Cerebellar cortex (tissue), 1 donor: ENCODE measurements at places on chromosomes 12 and 14.

DNA sequence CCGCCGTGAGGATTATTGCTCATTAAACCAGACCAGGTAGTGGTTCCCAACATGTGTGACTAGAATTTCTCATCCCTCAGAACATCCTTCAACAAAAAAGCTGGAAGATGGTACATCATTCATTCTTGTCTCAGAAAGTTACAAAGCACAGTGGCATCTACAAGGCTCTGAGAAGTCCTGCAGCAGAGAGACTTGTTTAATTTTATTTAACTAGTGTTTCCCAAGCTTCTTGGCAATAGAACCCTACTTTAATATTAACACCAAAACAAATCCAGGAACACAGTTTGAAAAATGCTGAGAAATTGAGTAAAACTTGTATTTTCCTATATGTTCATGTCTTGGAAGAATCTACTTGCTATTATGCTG lies 54.8 kb downstream of the PLXNC1 start:
- DNase-seq, result no peak

- no peak for DNase-seq
Observed at GRCh38 chr14:74841230-74842207, 34.4 kb downstream of the PROX2 start.

GRCh38 chr14:21191809-21192446 lies 36.1 kb upstream of the OR5AU1 start:
- DNase-seq, result peak; percentile 58

DNA sequence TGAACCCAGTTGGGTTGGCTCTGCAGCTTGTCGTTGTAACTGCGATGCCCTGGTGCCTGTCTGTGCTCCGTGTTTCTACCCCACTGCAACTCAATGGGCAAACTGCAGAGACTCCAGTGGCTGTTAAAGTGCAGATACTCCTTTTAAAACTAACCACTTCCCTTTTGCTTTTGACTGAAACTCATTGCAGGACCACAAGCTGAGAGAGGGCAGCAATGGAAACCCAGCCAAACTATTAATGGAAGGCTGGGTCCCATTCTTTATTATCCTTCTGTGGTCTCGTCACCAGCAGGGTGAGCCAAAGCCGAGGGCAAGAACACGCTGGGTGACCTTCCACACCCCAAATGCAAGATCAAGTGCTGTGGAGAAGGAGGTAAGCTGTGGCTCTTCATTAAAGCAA lies 910.4 kb downstream of the VRK1 start:
- no peak for DNase-seq

GRCh38 chr14:60905923-60906322 lies 75.0 kb downstream of the TRMT5 start:
- no peak for DNase-seq

GRCh38 chr12:28017873-28018255 lies 45.3 kb upstream of the PTHLH start:
- no peak for DNase-seq

DNA sequence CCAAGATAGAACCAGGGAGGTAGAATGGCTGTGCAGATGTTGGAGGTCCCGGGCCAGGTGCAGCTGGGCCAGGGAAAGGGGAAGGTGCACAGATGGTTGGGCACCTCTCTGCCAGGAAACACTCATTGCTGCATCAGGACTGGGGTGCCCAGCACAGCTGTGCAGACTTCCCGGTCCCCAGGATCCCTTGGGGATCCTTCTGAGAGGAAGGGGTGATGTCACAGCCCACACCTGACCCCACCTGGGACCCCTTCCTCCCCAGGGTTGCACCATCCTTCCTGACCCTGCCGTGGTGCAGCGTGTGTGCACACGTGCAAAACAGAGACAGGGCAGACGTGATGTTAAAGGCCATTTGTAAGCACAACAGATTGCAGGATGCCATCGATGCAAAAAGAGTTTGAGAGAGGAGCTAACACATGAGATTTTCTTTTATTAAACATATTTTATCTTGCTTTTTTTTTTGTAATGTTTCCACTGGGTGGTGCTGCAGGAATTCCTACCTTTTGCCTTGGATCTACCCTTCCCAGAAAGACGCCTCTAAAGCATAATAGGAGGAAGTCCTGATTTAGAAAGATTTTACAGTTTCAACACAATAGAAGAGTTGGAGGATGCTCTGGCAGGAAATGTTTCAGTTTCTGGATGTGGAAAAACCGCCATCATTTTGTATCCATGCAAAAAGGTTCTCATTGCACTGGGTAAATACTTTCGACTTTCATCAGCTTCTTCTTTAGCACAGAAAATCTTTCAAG lies 14.8 kb downstream of the ELK3 start:
- peak; percentile 51 for DNase-seq

DNA sequence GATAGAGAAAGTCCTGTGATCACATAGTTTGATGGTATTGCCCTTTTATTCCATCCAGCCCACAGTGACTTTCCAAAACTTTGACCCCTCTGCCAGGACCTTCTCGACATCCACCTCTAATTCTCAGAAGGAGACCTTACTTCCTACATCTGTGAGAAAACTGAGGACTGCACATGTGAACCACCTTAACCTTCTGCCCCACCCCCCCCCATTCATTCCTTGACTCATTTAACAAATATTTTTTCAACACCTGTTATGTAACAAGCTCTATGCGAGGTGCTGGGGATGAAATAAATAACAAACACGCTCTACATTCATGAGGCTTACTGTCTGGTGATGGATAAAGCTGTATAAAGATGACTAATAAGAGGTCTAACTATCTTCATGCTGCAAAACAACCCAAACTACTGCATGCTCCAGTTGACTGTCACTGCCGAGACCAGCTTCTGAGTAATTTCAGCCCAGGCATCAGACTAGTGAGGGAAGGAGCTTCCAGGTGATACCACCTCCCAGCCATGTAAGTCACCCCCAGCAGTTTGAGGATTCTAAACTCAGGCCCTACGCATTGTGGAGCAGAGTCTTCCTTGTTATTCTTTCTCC lies 1.9 kb upstream of the HAL start:
- DNase-seq, result no peak

GRCh38 chr14:58722441-58722840 lies 84.7 kb downstream of the DACT1 start:
- DNase-seq, result no peak

DNA sequence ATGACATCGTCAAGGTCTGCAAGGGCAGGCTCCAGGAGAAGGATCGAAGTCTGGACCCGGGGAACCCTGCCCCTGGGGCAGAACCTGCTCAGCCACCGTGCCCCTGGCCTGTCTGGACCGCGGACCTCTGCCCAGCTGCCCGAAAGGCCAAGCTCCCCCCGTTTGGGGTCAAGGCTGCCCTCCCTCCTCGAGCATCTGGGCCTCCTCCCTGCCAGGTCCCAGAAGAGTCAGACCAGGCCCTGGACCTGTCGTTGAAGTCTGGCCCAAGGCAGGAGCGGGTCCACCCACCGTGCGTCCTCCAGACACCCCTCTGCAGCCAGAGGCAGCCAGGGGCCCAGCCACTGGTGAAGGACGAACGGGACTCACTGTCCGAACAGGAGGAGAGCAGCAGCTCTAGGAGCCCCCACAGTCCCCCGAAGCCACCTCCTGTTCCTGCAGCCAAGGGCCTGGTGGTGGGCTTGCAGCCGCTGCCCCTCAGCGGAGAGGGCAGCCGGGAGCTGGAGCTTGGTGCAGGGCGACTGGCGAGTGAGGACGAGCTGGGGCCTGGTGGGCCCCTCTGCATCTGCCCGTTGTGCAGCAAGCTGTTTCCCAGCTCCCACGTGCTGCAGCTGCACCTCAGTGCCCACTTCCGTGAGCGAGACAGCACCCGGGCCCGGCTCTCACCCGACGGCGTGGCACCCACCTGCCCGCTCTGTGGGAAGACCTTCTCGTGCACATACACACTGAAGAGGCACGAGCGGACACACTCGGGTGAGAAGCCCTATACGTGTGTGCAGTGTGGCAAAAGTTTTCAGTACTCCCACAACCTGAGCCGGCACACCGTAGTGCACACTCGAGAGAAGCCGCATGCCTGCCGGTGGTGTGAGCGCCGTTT lies 856 bp downstream of the ZBTB42 start:
- no peak for DNase-seq

- DNase-seq, result no peak
Observed at GRCh38 chr12:3257411-3257810, 180.2 kb downstream of the TSPAN9 start.

GRCh38 chr14:105201156-105201924 lies 20.2 kb upstream of the NUDT14 start:
- DNase-seq, result no peak

- DNase-seq, result no peak
Observed at GRCh38 chr12:104063712-104064030, 660 bp upstream of the HCFC2 start.

GRCh38 chr14:77141214-77142004 lies at the start of gene ZDHHC22:
Gene ZDHHC22, minus strand, starts transcription at chr14:77141791. Its CDS starts 2,053 bp downstream, at chr14:77139738.
- DNase-seq, result no peak
